ENCODE measurements at places on chromosomes 1 and 21.

GRCh38 chr1:15918962-15919715 lies 56.8 kb downstream of the ZBTB17 start:
- DNase-seq = no peak

- no peak for DNase-seq
Observed at GRCh38 chr1:192527950-192528349, 47.6 kb upstream of the RGS1 start.

DNA sequence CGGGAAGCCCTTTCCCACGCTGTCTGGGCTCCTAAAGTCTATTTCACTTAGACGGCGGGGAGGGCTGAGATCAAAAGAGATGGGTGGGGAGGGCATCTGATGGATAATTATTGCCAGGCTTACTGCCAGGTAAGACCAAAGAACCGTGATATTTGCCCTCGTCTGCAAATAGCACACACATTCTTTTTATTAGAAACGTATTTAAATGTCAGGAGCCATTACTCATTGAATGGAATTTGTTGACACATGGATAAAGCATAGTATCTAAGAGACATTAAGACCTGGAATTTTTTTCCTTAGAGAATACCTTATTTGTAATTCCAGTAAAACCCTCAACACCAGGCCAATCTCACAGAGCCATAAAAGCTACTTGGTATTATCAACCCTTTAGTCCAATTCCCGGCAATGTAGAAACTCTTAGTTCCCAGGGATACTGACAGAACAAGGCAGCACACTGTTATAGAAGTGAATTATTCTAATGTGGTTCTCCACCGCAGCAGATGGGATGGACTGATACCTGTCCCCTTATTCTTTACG lies 10.6 kb downstream of the URB1 start:
- no peak for DNase-seq

DNA sequence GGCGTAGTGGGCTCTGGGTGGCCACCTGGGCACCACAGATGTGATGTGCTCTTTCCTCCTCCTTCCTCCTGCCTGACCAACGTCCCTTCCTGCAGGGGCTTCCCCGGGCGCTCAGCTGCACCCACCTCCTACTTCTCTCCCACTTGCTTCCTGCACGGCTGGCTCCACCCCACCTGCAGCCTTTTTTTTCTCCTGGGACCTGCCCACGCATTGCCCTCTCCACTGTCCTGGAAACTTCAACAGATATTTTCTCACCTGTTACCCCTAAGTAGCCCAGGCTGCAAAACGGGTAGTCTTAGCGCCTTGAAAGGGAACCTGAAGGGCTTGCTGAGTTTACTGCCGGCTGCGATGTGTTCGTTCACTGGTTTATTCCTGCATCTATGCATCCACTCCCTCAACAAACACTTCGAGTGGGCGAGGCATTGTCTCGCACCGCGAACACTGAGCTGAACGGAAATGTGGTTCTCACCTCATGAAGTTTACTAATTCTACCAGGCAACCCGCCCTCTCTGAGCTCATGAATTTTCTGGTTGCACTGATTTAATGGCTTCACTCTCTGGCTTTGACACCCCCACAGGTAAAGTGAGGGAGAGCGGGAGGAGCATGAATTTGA lies 23.6 kb downstream of the ZBTB18 start:
- DNase-seq = no peak

DNA sequence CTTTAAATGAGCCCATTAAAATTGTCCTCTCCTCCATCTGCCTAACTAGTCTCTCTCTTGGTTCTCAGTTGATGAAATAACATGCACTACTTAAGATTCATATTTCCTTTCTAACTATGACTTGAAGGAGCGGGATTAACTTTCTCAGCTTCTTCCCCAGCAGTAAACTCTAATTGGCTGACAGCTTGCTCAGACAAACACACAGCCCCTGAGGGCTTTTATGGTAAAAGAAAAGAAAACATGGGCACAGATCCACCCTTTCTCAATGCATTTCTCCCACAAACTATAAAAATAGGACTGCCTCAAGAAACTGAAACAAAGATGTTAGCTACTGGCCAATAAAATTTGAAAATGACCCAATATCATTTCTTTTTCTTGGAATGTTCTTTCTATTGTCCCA lies 703.1 kb downstream of the ADGRL2 start:
- no peak for DNase-seq

GRCh38 chr21:43703035-43703880 lies 15.7 kb upstream of the PDXK start:
- DNase-seq = no peak

- DNase-seq = peak; percentile 92
Observed at GRCh38 chr1:37486680-37487618, 12.6 kb downstream of the ZC3H12A start.

DNA sequence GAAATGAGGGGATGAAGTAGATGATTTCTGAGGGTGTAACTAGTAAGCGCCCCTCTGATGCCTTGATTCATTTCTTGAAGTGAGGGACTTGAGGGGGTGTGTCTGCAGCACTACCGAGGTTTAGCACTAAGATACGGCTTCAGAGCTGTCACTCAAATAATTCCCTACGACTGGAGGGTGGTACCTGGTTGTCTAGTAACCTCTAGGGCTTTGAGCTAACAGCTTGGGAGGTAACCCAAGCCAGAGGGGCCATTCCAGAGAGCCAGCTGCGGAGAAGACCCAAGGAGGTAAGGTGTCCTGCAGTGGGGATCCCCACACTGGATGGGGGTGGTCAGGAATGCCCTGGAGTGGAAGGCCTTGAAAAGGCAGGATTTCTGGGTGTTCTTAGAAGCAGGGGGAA lies at the start of gene TTC24:
Gene TTC24, plus strand, starts transcription at position 252 of the 400 bp plus-strand sequence. CDS start 1,642 bp downstream, outside the sequence.
- no peak for DNase-seq

- DNase-seq = no peak
Observed at GRCh38 chr1:26353976-26354820, at the start of gene CRYBG2. TSS of gene CRYBG2 (minus strand) at chr1:26354130. CDS start at chr1:26346657, 7,473 bp downstream.

DNA sequence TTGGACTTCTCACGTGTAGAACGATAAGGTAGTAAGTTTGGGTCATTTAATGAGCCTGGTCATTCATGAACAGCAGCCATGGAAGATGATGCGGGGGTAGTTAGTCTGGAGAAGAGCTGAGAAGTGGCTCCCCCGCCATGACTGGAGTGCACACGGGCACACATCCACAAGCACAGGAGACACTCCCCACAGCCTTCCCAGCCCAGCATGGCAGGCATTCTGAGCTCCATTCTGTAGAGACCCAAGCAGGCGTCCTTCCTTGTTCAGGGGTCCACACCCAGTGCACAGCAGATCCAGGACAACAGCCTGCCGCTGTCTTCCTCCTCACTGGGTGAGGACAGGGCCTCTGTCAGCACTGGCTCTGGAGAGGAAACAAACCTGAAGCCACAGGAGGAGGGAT lies 57.0 kb downstream of the SCCPDH start:
- DNase-seq = no peak

DNA sequence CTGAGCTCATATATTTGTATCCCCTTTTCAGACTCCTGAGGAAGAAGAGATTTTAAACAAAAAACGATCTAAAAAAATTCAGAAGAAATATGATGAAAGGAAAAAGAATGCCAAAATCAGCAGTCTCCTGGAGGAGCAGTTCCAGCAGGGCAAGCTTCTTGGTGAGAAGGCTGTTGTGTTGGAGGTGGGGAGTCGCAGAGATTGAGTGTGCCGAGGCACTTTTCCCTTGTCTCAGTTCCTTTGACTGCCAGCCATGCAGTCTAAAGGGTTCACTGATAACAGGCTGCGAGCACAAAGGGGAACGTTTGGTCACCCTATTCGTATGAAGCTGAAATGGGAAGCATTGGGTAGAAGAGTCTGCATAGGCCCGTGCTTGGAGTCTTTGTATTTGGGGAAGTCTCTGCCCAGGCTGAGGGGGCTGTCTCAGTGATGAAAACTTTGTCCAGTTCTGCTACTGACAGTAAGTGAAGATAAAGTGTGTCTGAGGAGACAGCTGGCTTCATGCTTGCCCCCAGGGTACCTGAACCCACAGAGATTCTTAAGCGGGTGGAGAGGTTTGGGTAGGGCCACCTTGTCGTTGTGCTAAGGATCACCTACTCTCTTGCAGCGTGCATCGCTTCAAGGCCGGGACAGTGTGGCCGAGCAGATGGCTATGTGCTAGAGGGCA lies 2.8 kb downstream of the RPS8 start:
- no peak for DNase-seq

GRCh38 chr1:10402729-10403274 lies 3.9 kb downstream of the PGD start:
- no peak for DNase-seq
